Effector CD8-positive, alpha-beta T cell (primary cell): ENCODE measurements at places on chromosomes 1 and 21.

DNA sequence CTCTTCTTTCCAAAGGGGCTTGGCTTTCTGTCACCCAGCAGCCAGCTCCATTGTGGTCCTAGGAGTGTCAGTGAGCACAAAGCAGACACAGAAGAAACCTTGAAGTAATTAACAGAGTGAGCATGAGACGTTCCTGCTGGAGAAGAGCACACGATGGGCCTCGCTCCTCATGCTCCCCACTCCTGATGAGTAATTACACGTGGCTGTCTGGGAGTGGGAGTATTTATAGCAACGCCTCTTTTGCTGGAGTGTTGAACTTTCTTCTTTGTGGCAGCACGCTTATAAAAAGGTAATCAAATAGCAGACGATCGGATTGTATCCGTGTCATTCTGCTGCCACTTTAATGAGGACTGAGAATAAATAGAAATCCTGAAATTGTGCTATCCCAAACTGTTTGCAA is 185.8 kb downstream of the CAMTA1 start:
- no peak for DNase-seq

DNA sequence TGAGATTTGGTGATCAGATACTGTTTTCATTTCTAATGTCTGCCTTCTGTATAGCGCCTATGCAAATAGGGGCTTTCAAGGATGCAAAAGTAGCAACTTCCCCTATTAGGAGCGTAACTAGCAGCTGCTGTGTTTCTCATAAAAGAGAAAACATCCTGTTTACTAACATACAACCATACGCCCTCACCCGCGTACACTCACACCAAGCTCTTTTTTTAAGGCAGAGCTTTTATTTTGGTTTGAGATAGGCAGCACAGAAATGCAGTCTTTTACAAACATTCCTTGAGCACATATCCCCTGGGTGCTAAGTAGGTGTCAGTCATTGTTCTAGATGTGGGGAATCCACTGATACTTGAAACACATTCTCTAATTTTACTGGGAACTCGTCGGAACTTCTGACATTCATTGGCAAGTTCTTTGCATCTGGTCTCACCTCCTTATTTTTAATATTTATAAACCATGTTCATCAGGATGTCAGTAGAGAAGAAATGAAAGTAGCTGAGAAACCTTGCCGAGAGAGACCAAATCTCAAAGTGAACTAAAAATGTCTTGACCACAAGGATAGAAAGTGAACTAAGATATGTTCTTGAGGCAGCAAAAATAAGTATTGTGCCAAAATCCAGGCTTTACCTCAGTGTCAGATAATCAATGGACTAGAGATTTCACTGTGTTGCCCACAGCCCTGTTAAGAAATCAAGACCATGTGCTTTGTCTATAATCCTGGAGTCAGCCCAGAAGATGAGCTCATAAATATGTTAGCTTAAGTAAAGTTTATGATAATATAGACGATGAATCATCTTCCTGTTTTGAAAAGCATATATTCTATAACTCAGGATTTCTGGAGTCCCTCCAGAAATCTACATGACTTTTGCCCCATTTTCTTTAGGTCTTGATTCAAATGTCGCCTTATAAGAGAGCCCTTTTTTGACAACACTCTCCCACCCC is 350.9 kb downstream of the ST6GALNAC3 start:
- no peak for DNase-seq

DNA sequence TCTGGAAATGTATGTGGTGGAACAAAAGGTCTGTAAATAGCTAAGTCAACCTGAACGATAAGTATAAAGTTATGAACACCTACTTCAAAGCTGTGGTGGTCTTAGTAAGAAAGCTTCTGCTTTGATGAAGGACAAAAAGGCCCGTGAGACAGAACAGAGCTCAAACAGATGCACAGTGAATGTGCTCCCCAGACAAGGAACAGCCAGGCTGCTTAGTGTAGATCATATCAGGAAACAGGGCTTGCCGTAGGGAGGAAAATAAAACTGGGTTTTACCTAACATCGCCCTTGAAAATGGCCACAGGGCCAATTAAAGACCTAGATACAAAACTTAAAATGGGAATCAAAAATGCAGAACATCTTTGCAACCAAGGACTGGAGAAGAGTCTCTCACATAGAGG is 40.2 kb downstream of the PRSS38 start:
- DNase-seq = no peak

- DNase-seq = peak; percentile 36
Observed at GRCh38 chr21:42666023-42666747, 12.8 kb downstream of the PDE9A start.

DNA sequence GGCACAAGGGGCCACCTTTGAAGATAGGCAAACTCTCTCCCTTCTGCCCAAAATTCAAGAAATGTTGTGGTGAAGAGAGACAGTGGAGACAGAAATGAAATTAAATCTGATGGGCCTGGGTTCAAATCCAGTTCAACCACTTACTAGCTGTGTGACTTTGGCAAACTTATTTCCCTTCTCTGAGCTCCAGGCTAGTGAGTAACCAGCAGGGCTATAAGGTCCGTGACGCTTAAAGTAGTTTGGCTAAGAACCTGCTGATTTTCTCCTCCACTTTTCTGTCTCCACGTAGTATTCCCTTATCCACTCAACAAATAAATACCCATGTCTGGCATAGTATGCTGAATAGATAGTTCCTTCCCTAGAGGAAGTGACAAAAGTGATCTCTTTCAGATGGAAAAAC is 1.9 kb downstream of the SLC2A1 start:
- no peak for DNase-seq
